ENCODE measurements at places on chromosomes 7 and 10.

- peak; percentile 17 for DNase-seq
Measured at GRCh38 chr7:124856299-124856888, 73.2 kb downstream of the POT1 start.

DNA sequence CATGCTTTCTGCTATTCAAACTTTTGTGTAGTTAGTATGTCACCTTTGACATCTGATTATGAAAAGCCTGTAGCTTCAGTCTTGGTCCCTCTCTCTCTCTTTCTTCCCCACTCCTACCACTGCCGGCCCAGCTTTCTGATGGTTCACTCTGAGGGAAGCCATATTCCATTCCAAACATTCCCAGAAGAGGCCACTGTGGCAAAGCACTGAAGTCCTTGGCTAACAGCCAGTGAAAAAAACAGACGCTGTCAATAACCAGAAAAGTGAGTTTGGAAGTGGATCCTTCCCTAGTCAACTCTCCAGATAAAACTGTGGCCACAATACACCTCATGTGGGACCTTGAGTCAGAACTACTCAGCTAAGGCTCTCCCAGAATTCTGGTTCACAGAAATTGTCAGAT lies 950.7 kb upstream of the PHF14 start:
- peak; percentile 0 for DNase-seq

DNA sequence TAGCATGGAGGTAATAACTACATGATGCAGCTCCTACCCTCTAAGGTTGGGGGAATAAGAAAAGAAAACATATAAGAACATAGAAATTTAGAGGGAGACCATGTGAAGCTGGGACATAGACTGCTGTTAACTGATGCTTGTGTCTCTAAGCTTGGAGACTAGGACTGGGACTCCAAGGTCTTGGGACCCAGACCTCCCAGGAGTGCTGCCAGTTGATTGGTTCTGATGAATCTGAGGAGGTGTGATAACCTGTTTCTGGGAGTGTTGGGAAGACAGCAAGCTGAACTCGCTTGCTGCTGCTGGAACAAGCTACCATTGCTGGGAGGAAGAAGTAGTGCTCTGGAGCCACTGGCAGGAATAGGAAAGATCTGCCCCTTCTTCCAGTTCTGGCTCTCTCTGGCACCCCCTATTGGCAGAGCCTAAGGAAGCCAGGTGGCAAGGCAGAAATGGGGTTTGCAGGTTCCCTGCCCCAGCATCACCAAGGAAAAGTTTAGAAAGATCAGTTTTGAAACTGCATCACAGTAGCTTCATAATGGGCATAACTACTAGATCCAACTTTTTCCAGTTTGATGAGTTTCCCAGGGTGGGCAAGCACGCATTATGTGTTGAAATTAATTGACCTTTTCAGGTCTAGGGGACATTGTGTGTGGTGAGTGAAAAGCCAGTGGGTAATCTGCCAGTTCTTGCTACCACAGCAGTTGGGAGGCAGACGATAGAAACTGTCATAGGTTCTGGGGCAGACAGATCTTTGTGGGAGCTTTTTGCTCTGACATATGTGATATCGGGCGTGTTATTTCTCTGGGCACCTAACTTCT lies 140.7 kb downstream of the SND1 start:
- DNase-seq = no peak

GRCh38 chr7:107996072-107996882 lies 6.7 kb downstream of the LAMB1 start:
- no peak for DNase-seq

DNA sequence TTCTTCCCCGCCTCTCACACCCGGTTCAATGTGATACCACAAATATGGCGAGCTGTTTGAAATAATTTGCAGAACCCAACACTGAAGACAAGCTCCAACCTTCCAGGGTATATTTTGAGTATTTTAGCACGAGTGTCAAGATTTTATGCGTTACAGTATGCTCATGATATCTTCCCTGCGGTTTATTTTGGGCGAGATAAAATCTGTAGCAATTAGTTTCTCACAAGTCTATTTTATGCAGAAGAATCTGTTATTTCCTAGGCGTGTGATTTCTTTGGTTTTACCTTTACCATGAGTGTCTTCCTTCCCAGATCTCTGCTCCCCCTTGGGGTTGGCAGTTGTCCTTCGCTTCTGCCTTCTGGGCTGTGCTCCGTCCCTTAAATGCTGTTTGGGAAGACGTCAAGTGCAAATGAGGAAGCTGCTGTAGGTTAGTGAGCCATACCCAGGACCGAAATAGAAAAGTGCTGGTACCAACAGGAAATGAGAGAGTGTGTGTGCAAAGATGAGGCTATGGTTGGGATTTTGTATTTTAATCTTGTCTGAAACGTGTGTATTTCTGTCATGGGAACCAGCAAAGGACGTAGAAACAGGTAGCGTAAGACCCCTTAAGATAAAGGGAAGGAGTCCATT lies 299.8 kb downstream of the KLF6 start:
- no peak for DNase-seq
